Stimulated activated CD8-positive, alpha-beta memory T cell treated with anti-CD3 and anti-CD28 coated beads, Interleukin-7, amount 100 ng/mL, for 48 hours (primary cell): ENCODE measurements at places on chromosomes 4 and X.

DNA sequence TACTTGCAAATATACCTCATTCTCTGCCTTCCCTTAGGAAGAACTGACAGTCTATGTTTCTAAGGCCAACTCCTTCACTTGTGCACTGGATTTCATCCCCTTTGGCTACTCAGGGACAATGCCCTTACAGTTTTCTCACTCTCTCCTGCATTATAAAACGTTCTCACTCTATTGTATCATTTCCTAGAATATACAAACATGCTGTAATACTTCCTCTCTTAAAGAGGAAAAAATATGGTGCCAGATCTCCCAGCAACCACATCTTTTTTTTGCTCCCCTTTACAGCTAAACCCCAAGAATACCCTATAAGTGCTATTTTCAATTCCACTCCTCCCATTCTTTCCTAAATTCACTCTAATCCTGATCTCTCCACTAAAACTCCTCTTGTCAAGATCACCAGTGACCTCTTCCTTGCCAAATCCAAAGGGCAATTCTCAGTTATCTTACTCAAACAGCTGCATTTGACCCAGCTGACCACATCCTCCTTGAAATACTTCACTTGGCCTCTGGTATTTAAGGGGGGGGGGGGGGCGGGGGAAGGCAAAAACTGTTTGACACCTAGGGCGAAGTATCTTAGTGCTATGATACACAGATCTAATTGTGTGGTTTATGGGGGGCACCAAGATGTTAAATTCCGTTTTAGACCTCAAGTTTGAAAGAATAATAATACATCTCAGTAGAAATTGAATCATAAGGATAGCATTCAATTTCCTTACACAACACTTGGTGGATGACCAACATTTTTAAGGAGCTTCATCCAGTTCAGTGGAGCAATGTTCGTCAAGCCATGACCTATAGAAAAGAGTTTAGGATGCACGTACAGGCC is 1.6 kb downstream of the RCHY1 start:
- DNase-seq, result no peak

GRCh38 chr4:90958256-90958895 is 831.2 kb downstream of the CCSER1 start:
- DNase-seq, result no peak

- no peak for DNase-seq
Measured at GRCh38 chrX:118520216-118521206, 24.9 kb downstream of the DOCK11 start.

GRCh38 chr4:86333236-86333635 is 26.6 kb downstream of the MAPK10 start:
- DNase-seq, result no peak

GRCh38 chr4:156571146-156571545 is 400.5 kb downstream of the PDGFC start:
- no peak for DNase-seq

DNA sequence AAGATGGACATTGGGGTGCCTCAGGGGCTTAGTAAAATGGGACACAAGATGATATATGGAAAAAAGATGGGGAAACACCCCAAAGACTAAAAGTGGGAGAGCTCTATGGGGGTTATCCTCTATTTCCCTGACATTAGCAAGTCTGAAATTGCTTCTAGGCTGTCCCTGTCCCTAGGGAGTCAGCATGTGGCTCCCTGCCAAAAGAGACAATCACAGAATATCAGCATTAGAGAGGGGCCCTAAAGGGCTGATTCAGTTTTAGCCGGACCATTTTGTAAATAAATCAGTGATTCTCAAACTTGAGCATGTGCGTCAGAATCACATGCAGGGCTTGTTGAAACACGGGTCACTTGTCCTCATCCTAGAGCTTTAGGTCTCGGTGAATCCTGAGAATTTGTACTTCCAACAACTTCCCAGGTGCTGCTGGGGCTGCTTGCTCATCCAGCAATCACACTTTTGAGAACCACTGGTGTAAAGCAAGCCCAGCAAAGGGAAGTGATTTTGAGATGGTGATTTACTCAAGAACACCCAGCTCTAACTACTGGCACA is 165.3 kb upstream of the DGKK start:
- DNase-seq, result no peak

DNA sequence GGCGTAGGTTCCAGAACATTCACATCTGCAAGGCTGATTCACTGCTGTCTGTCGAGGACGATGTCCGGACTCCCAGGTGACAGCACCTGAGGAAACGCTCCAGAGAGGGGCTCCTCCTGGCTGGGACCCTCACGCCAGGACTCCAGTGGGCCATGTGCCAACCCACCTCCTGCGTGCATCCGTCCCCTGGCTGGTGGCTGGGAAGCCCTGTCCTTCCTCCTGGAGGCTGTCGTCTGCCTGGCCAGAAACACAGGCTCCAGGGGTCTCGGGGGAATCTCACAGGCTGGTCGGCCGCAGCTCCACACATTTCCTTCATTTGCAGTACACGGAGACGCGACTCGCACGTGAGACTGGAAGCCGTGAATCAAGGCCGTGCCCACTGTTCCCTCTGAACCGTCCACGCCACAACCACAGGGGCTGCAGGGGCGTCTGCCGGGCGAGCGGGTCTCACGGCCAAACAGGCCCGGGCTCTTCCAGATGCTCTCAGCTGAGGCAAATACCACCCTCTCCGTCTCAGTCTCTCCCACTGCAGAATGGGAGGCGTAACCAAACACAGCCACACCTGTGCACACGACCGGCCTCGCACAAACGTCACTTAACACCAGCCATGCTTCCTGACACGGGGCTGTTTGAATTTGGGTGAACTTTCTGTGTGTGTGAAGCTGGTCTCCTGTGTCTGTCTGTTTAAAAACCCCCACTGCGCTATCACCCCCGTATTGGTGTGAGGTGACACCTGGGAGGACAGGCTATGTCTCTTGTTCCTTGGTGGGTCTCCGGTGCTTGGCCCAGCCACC is 38.7 kb upstream of the MXD4 start:
- no peak for DNase-seq

DNA sequence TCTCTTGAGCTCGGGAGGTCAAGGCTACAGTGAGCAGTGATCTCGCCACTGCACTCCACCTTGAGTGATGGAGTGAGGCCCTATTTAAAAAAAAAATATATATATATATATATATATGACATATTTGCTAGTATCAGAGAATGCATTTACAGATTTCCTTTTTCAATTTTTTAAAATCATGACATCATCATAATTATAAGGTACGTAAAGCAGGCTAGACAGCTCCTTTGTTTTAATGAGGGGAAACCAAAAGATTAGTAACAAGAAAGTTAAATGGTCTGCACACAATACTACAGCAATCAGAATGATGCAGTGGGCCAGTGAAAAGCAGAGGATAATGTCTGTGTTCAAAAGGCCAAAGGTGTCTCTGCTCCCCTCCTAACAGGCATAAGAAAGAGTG is 43.0 kb downstream of the LAS1L start:
- DNase-seq, result no peak

- DNase-seq, result no peak
Measured at GRCh38 chrX:45788315-45788714, 587.6 kb upstream of the DIPK2B start.

DNA sequence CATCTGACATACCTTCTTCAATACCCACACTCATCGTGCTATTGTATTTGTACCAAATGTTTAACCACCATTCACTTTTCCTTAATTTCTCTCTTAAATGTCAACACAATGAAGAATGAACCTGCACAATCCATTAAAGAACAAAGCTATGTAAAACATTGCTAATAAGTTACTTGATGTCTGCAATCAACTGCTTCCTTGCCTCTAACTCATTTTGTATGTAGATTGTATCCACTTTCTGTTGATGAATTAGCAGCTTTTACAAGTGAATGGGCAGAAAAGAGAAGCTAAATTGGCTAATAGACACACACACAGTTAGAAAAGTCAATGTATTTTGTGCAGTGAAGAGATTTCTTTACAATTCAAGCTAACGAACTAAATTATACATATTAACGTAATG is 212.5 kb upstream of the NDST3 start:
- no peak for DNase-seq

DNA sequence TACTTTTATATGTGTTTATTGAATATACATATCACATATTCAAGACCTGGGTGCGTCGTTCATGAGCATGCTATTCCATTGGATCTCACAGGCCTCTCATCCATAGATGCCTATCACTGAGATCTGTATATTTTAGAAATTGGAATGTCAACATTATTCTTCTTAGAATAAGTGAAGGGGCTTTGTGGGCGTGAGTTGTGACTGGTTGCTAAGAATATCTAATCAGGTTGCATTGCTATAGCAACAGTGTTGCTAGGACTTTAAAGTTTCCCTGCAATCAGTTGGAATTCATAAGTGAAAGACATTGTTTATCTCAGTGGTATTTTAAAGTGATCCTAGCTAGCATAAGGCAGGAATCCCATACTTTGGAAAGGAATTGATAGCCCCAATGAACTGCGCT is 36.7 kb upstream of the ANK2 start:
- DNase-seq, result no peak

GRCh38 chr4:168887809-168888208 is 122.2 kb downstream of the CBR4 start:
- DNase-seq, result no peak

GRCh38 chr4:115287426-115287825 is 174.0 kb upstream of the NDST4 start:
- DNase-seq, result no peak
